ENCODE measurements at places on chromosomes 2 and 18.

GRCh38 chr2:221254299-221254698 is 317.8 kb downstream of the EPHA4 start:
- DNase-seq, result no peak

DNA sequence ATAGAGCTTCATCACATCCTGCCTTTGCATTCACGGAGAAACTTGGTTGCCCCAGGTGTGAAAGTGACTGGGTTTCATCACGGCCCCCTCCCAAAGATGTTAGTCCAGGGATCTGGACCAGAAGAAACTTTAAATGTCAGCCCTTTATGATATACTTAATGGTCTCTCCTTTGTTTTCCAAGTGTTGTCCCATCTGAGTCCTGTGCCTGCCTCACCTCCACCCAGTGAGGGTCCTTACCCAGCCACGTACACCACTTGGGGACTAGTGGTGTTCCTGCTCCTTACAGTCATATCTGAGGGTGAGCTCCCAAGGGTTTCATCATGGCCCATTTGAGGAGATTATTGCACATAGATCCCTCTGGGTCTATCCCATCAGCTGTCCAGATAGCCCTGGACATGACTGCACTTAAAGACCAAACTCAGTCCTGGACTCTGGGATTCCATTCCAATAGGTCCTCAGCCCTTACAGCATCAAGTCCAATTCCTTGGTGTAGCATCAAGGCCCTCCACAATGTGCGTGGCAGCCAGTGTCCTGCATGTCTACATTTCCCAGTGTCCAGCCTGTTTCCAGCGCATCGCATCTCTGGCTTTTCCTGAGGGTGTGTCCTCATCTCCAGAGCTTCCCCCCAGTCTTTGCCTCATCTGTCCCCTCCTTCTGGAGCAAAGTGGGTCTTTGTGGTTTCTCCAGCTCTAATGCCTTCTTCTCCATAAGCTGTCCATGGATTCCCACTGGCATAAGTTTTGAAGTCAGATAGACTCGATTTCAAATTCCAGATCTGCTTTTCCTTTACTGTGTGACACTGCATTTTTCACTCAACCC is 351.6 kb downstream of the MYCN start:
- DNase-seq, result no peak

DNA sequence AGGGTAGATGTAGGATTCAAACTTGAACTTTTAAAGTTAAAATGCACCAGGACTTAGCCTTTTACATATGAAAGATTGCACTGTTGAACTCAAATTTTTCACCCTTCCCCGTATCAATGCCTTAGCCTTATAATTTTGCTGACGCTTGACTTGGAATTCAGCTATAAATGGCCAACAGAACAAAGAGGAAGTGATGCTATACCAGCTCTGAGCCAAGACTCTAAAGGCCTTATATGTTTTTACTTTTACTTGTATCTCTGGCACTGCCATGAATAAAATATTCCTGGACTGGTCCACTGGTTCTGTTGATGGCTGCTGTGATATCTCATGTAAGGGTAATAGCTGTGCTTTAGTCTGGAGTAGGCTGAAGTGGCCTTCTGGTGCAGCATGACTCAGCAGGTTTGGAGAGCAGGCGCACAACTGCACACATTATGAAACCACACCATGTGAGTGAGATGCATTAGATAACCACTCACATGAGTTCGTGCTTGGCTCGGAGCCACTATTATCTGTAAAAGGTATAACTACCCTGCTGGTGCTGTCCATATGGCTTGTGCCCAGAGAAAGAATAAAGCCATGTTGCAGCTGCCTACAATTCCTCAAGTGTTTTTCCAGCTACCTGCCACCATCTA is 8.4 kb upstream of the IER3IP1 start:
- peak; percentile 41 for DNase-seq

- DNase-seq, result peak; percentile 98
Measured at GRCh38 chr2:217065695-217066405, 206.0 kb upstream of the TNP1 start.

DNA sequence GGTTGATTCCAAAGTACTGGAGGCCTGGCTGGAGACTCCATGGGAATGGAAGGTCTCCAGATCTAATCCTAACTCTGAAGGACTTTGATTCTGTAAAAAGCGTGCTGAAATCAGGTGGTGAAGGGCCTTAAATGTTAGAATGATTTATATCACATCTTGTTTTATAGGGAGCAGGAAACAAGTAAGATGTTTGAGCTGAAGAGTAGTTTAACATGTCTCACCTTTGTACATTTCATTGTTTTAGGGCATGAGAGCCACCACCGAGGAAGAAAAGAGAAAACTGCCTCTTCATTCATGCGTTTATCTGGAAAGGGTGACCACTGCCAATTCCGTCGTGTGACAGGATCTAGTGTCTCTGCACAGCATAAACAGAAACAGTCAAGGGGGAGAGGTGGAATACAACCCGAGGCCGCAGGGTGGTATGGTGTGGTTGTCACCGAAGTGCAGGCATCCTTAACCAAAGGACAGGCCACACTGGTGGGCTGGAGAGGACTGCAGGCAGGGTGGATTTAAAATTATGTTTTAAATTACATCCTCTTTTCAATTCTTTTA is 445.3 kb downstream of the SLC4A3 start:
- no peak for DNase-seq

- DNase-seq, result no peak
Measured at GRCh38 chr18:33022370-33022769, 249.5 kb upstream of the KLHL14 start.

All from AG09309 (cell line).